ENCODE measurements at places on chromosomes 12 and 14. TPM values are rescaled to one million over a fixed set of nuclear protein-coding genes. Genes with fewer than 3 reads are reported as not detected.

DNA sequence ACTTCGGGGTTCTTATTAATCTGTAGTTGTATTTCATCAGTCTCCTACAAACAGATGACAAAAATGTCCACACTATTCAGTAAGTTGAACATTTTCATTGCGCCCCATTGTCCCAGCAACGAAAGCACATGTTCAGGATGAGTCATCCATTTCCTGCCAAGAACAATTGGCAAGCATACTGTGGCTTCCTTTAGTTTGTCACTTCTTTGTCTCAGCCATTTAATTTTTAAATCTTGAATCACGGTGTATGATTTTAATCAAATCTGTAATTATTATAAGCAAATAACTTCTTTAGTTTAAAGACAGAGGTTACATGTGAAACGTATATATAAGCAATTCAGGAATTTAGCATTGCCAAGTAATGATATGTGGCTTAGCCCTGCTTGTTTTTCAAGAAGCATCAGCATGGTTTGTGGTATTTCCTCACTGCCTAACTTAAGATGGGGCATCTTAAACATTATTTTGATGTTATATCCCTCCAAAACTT, 211.3 kb upstream of the KRR1 start:
- H3K36me3 ChIP-seq = no peaks in the 10 kb centered on the region
- H3K27me3 ChIP-seq = no peaks in the 10 kb centered on the region
- peak overlapping the region; percentile 85 for H3K27ac ChIP-seq

Gene TAS2R7
- not detected for total RNA-seq

GRCh38 chr14:91934554-91935285, 12.8 kb downstream of the FBLN5 start:
- no peak overlapping the region for H3K4me3 ChIP-seq
- DNase-seq = no peak
- no peaks in the 10 kb centered on the region for H3K4me1 ChIP-seq
- H3K27me3 ChIP-seq = no peaks in the 10 kb centered on the region

Gene APOLD1
- total RNA-seq = 41.4 TPM

DNA sequence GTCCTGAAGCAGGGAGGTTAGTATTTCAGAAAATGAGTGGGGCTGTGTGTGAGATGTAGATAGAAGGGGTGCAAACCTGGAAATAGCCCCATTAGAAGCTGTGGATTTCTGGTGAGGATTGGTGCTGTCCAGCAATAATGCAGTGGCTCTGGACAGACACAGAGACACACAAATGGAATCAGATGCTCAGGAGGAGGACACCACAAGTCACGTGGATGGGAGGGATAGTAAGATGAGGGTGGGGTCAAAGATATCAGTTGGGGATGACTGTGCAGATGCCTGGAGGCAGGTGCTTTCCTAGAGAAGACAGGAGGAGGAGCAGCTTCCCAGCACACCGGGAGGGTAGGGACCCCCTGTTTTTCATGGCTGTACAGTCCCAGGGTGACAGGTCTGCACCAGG, 136.5 kb downstream of the PLXNC1 start:
- H3K27ac ChIP-seq = no peak overlapping the region
- no peaks in the 10 kb centered on the region for H3K4me1 ChIP-seq
- H3K27me3 ChIP-seq = no peaks in the 10 kb centered on the region

- no peaks in the 10 kb centered on the region for H3K36me3 ChIP-seq
- DNase-seq = no peak
These were observed 347.9 kb downstream of the BCAT1 start for GRCh38 chr12:24600996-24601395.

DNA sequence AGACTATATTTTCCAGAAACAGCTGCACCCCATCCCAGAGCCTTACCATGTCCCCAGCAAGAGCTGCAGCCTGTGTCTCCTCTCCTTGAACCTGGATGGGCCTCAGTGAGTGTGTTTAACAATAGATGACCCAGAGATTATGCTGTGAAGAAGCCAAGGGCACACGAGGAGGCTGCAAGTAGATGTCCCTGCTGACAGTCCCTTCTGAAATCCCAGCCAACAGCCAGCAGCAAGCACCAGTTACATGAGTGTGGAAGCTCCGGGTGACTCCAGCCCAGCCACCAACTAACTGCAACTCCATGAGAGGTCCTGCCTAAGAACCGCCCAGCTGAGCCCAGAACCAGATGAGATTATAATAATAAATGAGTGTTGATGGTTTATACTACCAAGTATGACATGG, 191.7 kb downstream of the BCL11B start:
- no peaks in the 10 kb centered on the region for H3K36me3 ChIP-seq
- H3K4me1 ChIP-seq = no peaks in the 10 kb centered on the region
- no peaks in the 10 kb centered on the region for H3K27me3 ChIP-seq

- peak; percentile 86 for DNase-seq
- H3K4me1 ChIP-seq = no peaks in the 10 kb centered on the region
- H3K27ac ChIP-seq = peak overlapping the region; percentile 13
- H3K36me3 ChIP-seq = no peaks in the 10 kb centered on the region
These were observed 50.8 kb upstream of the ZFP36L1 start for GRCh38 chr14:68843471-68844209.

Gene RERG
- total RNA-seq = 126 TPM

DNA sequence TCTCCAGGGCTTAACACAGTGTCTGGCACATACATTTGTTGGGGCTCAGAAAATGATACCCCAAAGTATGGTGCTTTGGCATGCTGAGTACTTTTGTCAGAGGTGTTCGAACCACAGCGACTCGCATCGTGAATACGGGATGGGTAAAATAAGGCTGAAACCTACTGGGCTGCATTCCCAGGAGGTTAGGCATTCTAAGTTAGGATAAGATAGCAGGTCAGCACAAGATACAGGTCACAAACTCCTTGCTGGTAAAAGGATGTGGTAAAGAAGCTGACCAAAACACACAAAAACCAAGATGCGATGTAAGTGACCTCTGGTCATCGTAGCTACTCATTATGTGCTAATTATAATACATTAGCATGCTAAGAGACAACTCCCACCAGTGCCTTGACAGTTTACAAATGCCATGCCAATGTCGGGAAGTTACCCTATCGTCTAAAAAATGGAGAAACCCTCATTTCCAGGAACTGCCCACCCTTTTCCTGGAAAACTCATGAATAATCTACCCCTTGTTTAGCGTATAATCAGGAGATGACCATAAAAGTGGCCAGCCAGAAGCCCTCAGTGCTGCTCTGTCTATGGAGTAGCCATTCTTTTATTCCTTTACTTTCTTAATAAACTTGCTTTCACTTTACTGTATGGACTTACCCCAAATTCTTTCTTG, 3.3 kb upstream of the AEBP2 start:
- H3K36me3 ChIP-seq = no peaks in the 10 kb centered on the region
- no peaks in the 10 kb centered on the region for H3K4me1 ChIP-seq
- no peaks in the 10 kb centered on the region for H3K27me3 ChIP-seq

Gene GPR68
- total RNA-seq = 0.32 TPM

DNA sequence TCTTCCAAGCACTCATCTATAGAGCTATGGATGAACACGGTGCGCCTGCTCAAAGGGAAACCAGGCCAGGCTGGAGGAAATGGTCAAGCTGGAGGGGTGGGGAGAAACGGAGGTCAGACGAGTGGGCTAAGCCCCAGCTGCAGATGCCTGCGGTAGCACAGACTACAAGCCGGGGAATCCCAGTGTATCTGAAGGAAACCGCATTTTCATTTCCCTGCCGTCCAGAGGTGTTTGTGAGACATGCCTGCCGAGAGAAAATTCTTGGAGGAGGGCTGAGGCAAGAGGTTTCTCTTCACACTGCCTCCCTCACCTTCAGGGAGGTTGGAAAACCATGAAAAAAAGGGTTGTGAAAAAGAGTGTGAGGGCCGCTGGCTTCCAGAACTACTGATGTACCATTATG, 102.0 kb upstream of the FOXN3 start:
- no peaks in the 10 kb centered on the region for H3K36me3 ChIP-seq
- H3K4me3 ChIP-seq = no peak overlapping the region
- no peaks in the 10 kb centered on the region for H3K4me1 ChIP-seq
- no peaks in the 10 kb centered on the region for H3K27me3 ChIP-seq
- H3K27ac ChIP-seq = no peak overlapping the region

- H3K36me3 ChIP-seq = no peaks in the 10 kb centered on the region
- DNase-seq = no peak
- H3K4me1 ChIP-seq = no peaks in the 10 kb centered on the region
- H3K4me3 ChIP-seq = no peak overlapping the region
- H3K27me3 ChIP-seq = no peaks in the 10 kb centered on the region
- H3K27ac ChIP-seq = no peak overlapping the region
These were observed 44.8 kb downstream of the ESR2 start for GRCh38 chr14:64249363-64249762.

DNA sequence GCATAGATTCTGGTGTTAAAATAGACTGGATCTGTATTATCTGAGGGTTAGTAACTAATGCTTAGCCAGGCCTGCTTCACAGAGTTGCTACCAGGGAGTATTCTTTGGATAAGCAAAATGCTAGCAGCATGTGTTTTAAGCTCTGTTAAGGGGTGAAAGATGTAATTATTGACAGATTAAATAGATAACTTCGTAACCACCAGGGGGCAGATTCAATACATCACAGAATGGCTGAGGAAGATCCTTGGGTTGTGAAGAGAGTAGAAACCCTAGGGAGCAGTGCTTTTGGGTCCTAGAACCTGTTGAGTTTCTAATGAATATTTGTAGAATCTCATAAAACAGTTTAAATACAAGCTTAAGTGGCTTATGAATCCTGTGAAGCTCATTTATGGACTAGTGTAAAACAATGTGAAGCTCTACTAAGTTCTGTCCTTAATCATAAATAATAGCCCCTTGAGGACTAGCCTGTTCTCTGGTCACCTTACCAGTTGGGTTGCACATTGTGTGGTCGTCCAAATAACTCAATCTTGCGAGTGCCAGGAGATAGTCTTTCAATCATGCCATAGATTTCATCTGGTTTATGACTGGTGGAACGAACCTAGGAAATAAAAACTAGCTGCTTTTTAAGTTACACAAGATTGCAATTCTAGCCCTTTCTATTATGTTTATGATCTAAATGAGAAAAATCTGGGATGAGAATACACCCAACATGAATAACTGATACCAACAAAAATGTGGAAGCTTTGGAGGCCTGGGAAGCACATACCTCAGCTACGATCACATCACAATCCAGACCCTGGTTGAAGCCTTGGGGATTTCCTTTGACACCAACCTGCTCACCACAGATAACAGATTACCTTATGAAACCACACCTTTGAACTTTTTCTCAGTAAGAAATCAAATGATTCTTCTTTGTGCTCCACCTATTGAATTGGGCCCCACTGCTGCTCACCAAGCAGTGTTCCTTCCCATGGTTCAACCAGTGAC, 12.3 kb downstream of the METTL3 start:
- no peaks in the 10 kb centered on the region for H3K27me3 ChIP-seq
- no peak for DNase-seq
- no peak overlapping the region for H3K4me3 ChIP-seq
- no peaks in the 10 kb centered on the region for H3K36me3 ChIP-seq

GRCh38 chr12:49294804-49295081, 204 bp upstream of the PRPH start:
- H3K36me3 ChIP-seq = no peaks in the 10 kb centered on the region
- H3K4me1 ChIP-seq = no peaks in the 10 kb centered on the region
- no peak overlapping the region for H3K4me3 ChIP-seq
- DNase-seq = no peak

GRCh38 chr12:49331380-49332222, 5.4 kb downstream of the C1QL4 start:
- peaks cover 8% of the 10 kb centered on the region for H3K27me3 ChIP-seq
- peak; percentile 69 for DNase-seq
- no peak overlapping the region for H3K27ac ChIP-seq
- no peaks in the 10 kb centered on the region for H3K36me3 ChIP-seq
- no peaks in the 10 kb centered on the region for H3K4me1 ChIP-seq
- no peak overlapping the region for H3K4me3 ChIP-seq

DNA sequence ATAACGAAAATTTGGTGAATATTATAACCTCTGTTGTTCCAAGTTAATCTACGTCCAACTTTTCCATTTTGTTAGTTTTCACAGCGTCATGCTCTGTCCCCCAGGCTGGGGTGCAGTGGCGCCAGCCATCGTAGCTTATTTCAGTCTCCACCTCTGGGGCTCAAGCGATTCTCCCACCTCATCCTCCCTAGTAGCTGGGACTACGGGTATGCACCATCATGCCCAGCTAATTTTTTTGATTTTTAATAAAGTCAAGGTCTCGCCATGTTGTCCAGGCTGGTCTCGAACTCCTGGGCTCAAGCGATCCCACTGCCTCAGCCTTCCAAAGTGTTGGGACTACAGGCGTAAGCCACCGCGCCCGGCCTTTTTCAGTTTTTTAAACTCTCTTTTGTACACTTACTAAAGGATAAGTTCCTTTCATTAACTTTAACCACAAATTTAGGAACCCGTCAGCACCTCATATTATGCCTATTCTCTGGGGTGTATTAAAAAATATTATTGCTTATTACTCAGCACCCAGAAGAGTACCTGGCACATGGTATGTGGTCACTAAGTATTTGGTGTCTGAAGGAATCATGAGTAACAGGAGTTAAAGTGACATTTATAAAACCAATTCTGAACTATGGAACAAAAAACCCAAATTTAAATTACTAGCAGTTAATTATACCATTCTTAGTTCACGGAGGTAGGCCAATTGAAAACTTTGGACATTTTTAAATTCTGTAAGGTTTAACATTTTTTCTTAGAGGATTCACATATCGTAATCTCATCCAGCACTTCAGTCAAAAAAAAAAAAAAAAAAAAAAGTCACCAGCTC, 925 bp upstream of the MIPOL1 start:
- no peaks in the 10 kb centered on the region for H3K27me3 ChIP-seq

Gene SIX6
- total RNA-seq = not detected

GRCh38 chr14:101630056-101630965, 69.0 kb downstream of the DIO3 start:
- H3K27ac ChIP-seq = no peak overlapping the region
- no peak for DNase-seq

DNA sequence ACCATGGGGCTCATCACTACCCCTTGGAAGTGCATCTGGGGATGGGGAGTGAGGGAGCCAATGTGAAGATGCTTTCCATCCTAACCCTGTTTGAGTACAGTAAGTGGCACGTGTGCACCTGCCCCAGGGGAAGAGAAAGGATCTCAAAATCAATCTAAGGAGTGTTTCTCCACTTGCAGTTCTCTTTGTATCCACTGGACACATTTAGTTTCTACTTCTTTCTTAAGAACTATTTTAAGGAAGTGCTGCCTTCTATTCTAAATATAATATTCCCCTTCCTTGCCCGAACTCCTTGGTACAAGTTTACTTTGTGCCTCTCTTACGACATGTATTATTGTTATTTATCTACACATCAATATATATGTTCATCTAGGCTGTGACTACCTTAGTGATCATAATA, 73.8 kb downstream of the TTC6 start:
- H3K4me3 ChIP-seq = no peak overlapping the region
- H3K4me1 ChIP-seq = no peaks in the 10 kb centered on the region
- H3K36me3 ChIP-seq = no peaks in the 10 kb centered on the region

DNA sequence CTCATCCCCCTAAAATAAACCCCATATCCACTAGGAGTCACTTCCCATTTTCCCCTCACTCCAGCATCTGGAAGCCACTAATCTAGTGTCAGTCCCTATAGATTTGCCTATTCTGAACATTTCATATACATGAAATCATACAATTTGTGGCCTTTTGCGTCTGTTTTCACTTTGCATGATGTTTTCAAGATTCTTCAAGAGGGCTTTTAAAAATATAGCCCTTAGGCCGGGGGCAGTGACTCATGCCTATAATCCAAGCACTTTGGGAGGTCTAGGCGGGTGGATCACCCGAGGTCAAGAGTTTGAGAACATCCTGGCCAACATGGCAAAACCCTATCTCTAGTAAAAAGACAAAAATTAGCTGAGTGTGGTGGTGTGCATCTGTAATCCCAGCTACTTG, 104.7 kb downstream of the VEZT start:
- no peaks in the 10 kb centered on the region for H3K27me3 ChIP-seq
- H3K27ac ChIP-seq = no peak overlapping the region
- no peaks in the 10 kb centered on the region for H3K36me3 ChIP-seq
- no peak overlapping the region for H3K4me3 ChIP-seq

Measured in breast epithelium (tissue), 4 donors.